CD4-positive, alpha-beta memory T cell (primary cell): ENCODE measurements at places on chromosomes 2 and 18. TPM values are rescaled to one million over a fixed set of nuclear protein-coding genes. Genes with fewer than 3 reads are reported as not detected.

Gene LYPD6B
- total RNA-seq, result not detected

Gene BBS5
- total RNA-seq, result 1.7 TPM

Gene SKOR2
- total RNA-seq, result not detected

Gene MC5R
- total RNA-seq, result not detected

Gene ANKRD44
- total RNA-seq, result 248 TPM

Gene TRPM8
- total RNA-seq, result not detected

Gene GPR45
- not detected for total RNA-seq

Gene CD8A
- total RNA-seq, result 0.91 TPM

Gene LRRTM4
- total RNA-seq, result not detected

Gene ARHGAP28
- not detected for total RNA-seq

Gene KIAA2012
- total RNA-seq, result not detected

Gene KLHL41
- total RNA-seq, result 0.25 TPM

Gene TYMS
- not detected for total RNA-seq

Gene GALNT5
- not detected for total RNA-seq

Gene PDE11A
- total RNA-seq, result not detected

Gene FARSB
- total RNA-seq, result 11.2 TPM

Gene PROKR1
- not detected for total RNA-seq

Gene RFTN2
- total RNA-seq, result not detected

Gene MGAT4A
- 256 TPM for total RNA-seq

Gene MRO
- total RNA-seq, result not detected

Gene COL3A1
- not detected for total RNA-seq

Gene TDRD15
- 0.06 TPM for total RNA-seq

Gene NTSR2
- not detected for total RNA-seq

Gene SULT1C2
- 0.06 TPM for total RNA-seq

Gene SFT2D3
- 14.4 TPM for total RNA-seq

Gene DHRS9
- 0.32 TPM for total RNA-seq

Gene DSC1
- 2.7 TPM for total RNA-seq

Gene GNLY
- 17.2 TPM for total RNA-seq

Gene UGT1A3
- not detected for total RNA-seq

Gene SLC14A1
- 2.8 TPM for total RNA-seq

Gene SLC11A1
- total RNA-seq, result 1.9 TPM

Gene ALLC
- not detected for total RNA-seq

Gene NFE2L2
- total RNA-seq, result 86.9 TPM

Gene SERPINB4
- total RNA-seq, result not detected

Gene CFC1
- total RNA-seq, result not detected
